Activated CD4-positive, alpha-beta T cell treated with anti-CD3 and anti-CD28 coated beads for 36 hours (primary cell): ENCODE measurements at places on chromosomes 5 and 9.

DNA sequence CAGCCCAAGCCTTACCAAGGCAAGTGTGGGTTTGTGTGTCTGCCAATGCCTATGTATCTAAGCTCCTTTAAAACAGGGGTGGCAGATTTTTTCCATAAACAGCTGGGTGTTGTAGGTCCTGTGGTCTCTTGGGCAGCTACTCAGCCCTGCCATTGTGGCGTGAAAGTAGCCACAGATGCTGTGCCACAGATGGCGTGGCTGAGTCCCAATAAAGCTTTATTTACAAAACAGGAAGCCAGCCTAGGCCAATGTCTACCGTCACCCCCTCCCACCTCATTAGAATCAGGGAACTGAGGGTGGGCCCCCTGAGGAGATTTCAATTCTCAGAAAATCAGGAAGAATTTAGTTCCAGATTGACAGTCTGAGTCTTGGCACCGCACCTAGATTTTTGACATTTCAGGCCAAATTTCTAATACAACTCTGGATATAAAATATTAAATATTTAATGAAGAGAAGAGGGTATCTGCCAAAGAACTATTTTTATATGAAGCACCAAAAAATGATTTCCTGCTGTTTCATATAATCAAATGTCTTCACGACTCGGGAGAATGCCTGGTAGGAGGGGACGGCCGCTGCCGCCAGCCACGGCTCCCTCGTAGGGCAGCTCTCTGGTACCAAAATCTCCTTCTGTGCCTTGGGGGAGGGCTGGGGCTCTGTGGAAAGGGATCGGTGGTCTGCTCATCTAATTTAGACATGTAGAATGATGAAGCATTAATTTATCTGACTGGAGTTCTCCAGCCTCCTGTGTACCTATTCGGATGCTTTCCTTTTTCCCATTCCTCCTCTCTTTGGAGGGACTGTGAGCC is 420.9 kb downstream of the IRX2 start:
- H3K36me3 ChIP-seq, result no peaks in the 10 kb centered on the region
- H3K27ac ChIP-seq, result no peak overlapping the region
- no peak for DNase-seq
- H3K4me3 ChIP-seq, result no peak overlapping the region

- H3K4me3 ChIP-seq, result no peak overlapping the region
- DNase-seq, result no peak
- no peaks in the 10 kb centered on the region for H3K4me1 ChIP-seq
- no peak overlapping the region for H3K27ac ChIP-seq
- H3K36me3 ChIP-seq, result no peaks in the 10 kb centered on the region
Measured at GRCh38 chr5:154630410-154630809, 124.8 kb upstream of the LARP1 start.

- H3K36me3 ChIP-seq, result no peaks in the 10 kb centered on the region
Measured at GRCh38 chr9:8382777-8383527, 583.4 kb upstream of the DMAC1 start.

DNA sequence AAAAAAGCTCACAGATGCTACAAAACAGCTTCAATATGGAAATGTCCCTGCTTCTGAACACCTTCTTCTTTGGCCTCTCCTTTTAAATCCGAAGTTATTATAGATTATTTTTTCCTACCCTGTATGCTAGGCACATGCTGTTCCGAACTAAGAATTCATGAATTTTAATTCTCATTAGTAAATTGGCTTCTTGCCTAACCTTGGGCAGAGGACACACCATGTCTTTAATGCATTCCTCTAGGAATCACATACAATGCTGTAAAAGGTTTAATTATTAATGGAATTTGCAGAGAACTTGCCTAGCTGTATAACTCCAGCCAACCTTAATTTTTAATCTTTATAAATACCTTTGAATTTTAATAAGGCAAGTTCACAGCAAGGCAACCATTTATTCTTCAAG is 234.4 kb downstream of the NTRK2 start:
- DNase-seq, result no peak
- H3K4me3 ChIP-seq, result no peak overlapping the region
- H3K36me3 ChIP-seq, result no peaks in the 10 kb centered on the region
- H3K27me3 ChIP-seq, result peaks cover 4% of the 10 kb centered on the region
- no peaks in the 10 kb centered on the region for H3K4me1 ChIP-seq

DNA sequence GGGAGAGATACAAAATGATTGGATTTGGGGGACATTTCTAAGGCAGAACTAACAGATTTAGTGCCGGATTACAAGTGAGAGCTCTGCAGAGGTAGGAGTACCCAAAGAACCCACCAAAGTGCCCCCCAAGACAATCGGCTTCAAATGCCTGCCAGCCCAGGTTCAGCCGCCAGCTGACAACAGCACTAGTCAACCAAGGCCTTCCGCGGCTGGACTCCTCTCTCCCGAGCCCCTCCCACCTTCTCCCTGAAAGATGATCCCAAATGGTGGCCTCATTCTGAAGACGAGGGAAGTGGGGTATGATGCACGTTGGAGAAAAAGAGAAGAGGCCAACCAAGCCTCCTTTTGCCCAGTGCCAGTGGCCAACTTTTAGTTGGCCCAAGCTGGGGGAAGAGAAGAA is 210.4 kb upstream of the SLC30A5 start:
- no peak overlapping the region for H3K4me3 ChIP-seq
- no peak overlapping the region for H3K27ac ChIP-seq
- peaks cover 31% of the 10 kb centered on the region for H3K4me1 ChIP-seq
- DNase-seq, result no peak
- no peaks in the 10 kb centered on the region for H3K36me3 ChIP-seq

DNA sequence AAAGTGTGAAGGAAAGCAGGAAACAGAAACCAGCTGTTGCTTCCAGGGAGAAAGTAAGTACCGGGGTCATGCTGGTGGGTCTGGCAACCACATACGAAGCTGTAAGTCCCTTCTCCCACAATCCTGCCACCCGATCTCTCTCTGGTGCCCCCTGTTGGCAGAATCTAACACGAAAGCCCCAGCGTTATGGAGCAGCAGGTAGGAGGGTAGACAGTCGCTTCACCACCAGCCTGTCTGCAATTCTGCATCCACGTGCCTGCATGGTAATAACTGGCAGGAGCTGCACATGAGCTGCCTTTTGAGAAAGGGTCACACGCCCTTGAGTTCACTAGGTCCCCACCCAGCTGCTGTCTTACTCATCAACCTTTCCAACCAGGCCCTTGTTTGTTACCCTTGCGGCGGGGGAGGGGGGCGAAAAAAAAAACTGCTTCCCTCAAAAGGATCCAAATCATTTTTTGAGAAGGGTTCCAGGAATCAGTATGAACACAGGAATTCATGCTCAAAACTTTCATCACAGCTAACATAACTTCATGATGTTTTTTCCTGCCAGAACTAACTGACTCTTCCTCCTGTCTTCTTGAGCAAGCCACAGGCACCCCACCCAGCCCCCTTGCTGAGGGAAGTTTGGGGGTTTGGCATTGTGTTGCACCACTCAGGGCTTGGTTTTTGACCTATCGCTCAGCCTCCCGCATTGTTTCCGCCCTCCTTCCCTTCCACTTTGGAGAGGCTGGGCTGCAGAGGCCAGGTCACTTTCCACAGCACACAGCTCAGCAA is 19.6 kb upstream of the TMEM252 start:
- no peak overlapping the region for H3K27ac ChIP-seq
- H3K4me3 ChIP-seq, result no peak overlapping the region
- no peaks in the 10 kb centered on the region for H3K36me3 ChIP-seq
- H3K4me1 ChIP-seq, result peaks cover 9% of the 10 kb centered on the region

DNA sequence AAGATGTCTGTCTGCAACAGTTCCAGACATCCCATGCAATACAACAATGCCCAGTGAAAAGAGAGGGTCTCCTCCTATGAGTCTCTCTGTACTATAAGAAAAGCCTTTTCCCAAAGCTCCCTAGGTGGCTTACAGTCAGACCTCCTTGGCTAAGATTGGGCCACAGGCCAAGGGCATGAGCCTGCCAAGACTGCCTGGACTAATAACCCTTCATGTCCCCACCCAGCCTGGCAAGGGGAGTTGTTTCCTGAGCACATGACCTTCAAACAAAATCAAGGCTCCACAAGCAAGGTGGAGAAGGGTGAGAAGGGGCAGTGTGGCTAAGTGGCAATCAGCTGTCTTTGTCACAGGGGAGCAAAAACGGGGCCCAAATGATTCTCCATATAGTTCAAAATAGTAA is 75.6 kb upstream of the ZSWIM6 start:
- H3K27me3 ChIP-seq, result peaks cover 2% of the 10 kb centered on the region
- DNase-seq, result no peak
- no peak overlapping the region for H3K4me3 ChIP-seq
- no peaks in the 10 kb centered on the region for H3K36me3 ChIP-seq
- H3K4me1 ChIP-seq, result no peaks in the 10 kb centered on the region

DNA sequence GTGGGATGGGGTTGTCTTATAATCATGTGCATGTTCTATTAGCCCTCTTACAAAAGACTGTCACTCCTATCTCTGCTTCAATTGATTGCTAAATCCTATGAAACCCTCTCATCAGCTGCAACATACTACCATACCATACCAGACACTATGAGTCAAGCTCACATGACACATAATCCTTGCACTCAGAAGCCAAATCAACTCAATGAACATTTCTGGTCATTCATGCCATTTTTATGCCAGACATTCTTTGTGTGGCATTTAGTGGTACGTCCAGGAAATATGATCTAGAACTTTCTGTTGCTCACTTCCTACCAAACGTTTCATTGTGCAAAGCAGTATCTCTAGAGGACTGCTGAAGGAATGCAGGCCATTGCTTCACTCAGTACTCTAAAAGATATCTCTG is 159.2 kb upstream of the GNA14 start:
- H3K4me3 ChIP-seq, result no peak overlapping the region
- DNase-seq, result no peak
- H3K27me3 ChIP-seq, result no peaks in the 10 kb centered on the region
- peaks cover 31% of the 10 kb centered on the region for H3K36me3 ChIP-seq

DNA sequence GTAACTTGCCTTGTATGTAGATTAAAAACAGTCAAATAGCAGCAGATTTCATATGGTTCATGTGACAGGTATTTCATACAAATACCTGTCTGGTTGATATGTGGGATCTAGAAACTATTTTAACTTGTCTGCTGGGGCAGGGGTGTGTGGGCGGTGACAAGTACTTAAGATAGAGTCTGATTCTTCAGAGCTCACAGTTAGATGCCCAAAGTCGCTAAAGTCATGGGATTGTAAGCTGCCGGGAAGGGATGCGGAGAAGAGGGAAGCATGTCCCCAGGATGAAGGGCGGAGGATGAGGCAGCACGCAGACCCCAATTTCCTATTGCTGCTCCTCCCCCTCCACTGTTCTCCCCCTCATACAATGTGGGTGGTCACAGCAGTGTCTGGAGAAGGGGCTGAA is 13.3 kb downstream of the ANXA6 start:
- peak; percentile 21 for DNase-seq
- no peaks in the 10 kb centered on the region for H3K27me3 ChIP-seq
- H3K4me1 ChIP-seq, result peaks cover 93% of the 10 kb centered on the region
- no peak overlapping the region for H3K27ac ChIP-seq
- no peak overlapping the region for H3K4me3 ChIP-seq

GRCh38 chr5:99070822-99071221 is 142.0 kb upstream of the CHD1 start:
- no peak overlapping the region for H3K4me3 ChIP-seq
- H3K4me1 ChIP-seq, result no peaks in the 10 kb centered on the region
- no peak for DNase-seq
- no peaks in the 10 kb centered on the region for H3K36me3 ChIP-seq
- H3K27ac ChIP-seq, result no peak overlapping the region

DNA sequence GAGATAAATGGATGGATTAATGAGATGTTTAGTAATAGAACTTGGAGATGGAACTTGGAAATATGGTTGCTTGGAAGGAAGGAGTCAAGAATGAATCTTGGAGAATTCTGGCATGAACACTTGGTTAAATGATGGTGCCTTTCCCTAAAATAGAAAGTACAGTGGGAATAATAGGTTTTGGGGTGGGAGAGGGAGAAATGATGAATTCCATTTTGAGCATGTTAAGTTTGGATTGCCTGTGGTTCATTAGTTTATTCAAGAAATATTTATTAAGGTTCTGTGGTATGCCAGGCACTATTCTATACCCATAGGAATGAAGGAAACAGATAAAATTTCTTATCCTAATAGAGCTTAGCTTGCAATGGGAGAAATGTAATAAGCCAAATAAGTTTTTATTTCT is 58.4 kb downstream of the PBX3 start:
- H3K4me1 ChIP-seq, result no peaks in the 10 kb centered on the region
- no peaks in the 10 kb centered on the region for H3K36me3 ChIP-seq
- DNase-seq, result no peak

GRCh38 chr5:171412186-171412585 is 7.3 kb upstream of the FGF18 start:
- no peak for DNase-seq
- peaks cover 54% of the 10 kb centered on the region for H3K36me3 ChIP-seq
- H3K4me1 ChIP-seq, result peaks cover 17% of the 10 kb centered on the region
- no peak overlapping the region for H3K27ac ChIP-seq
- no peak overlapping the region for H3K4me3 ChIP-seq

GRCh38 chr9:1966725-1967366 is 48.3 kb upstream of the SMARCA2 start:
- no peak overlapping the region for H3K27ac ChIP-seq
- H3K36me3 ChIP-seq, result no peaks in the 10 kb centered on the region
- DNase-seq, result no peak
- no peaks in the 10 kb centered on the region for H3K4me1 ChIP-seq

- no peaks in the 10 kb centered on the region for H3K36me3 ChIP-seq
- no peak overlapping the region for H3K27ac ChIP-seq
- no peak for DNase-seq
- no peak overlapping the region for H3K4me3 ChIP-seq
- H3K27me3 ChIP-seq, result peaks cover 18% of the 10 kb centered on the region
Measured at GRCh38 chr5:168844016-168844921, 265.1 kb upstream of the PANK3 start.

DNA sequence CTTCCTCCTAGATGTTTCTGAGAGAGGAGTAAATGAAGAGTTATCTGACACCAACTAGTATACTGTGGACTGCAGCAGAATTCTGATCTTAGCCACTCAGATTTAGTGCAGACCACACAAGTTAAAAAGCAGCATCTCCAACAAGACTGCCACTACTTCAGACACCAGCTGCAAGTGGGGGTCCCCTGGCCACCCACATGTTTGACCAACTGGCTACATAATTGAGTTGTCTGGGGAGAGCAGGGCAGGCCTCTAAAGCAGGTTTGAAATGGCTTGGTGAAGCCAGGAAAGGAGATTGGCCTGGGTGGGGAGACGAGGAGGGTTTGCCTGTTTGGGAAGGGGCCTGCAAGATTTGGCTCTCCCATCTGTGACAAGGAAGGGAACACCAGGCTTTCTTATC is 40.5 kb upstream of the FAM81B start:
- H3K27ac ChIP-seq, result no peak overlapping the region
- no peaks in the 10 kb centered on the region for H3K27me3 ChIP-seq
- no peak for DNase-seq
- H3K4me3 ChIP-seq, result no peak overlapping the region
- H3K4me1 ChIP-seq, result no peaks in the 10 kb centered on the region
